ENCODE measurements at places on chromosomes 2 and 18. TPM values are rescaled to one million over a fixed set of nuclear protein-coding genes. Genes with fewer than 3 reads are reported as not detected.

Gene ABCB11
- total RNA-seq = not detected

Gene POTEI
- not detected for total RNA-seq

Gene REG1B
- total RNA-seq = not detected

Gene ING5
- total RNA-seq = 41.6 TPM

Gene PPP1R1C
- total RNA-seq = not detected

Gene FAM210A
- total RNA-seq = 22.4 TPM

Gene MEP1B
- total RNA-seq = 0.35 TPM

Gene ST8SIA5
- 0.19 TPM for total RNA-seq

Gene IFIH1
- total RNA-seq = 29.2 TPM

Gene SERPINB13
- not detected for total RNA-seq

Gene CCDC150
- total RNA-seq = 23.3 TPM

Gene REG3G
- not detected for total RNA-seq

Gene GALR1
- total RNA-seq = not detected

Gene GAL3ST2
- 1.1 TPM for total RNA-seq

Data from activated naive CD4-positive, alpha-beta T cell treated with anti-CD3 and anti-CD28 coated beads, Interleukin-2, amount 50 U/mL, for 72 hours (primary cell).